Skeletal muscle cell (primary cell): ENCODE measurements at places on chromosomes 3 and 15.

GRCh38 chr3:72516361-72516760 lies 331.9 kb downstream of the SHQ1 start:
- DNase-seq, result no peak

GRCh38 chr3:123930445-123930844 lies 30.6 kb downstream of the CCDC14 start:
- no peak for DNase-seq

DNA sequence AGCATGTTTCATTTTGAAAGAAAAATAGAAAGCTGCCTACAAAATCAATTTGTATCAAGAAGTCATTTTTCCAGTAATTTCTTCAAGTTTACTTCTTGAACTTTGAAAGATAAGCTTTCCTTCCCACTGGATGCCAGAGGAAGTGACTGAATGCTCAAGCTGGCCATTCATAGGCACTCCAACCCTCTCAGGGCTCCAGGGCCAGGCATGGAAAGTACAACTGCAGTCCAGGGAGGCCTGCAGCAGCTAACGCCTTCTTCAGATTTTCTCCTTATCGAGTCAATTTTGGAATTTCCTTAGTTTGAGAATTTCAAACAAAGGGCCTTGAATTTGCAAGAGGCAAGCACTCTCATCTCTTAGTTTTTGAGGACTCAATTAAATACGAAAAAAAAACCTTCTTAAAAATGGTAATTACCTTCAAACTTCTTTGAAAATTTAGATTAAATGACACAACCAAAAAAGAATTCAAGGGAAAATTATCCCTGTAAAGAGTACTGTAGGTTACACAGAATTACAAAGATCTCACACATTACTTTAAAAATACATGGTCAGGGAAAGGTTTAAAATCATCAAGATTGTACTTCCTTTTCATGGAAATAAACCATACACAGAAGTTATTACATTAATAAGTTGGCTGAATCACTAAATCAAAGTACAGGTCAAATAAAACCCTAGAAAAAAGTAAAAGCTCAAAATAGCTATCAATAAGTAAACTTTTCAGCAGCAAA lies 2.5 kb downstream of the UBP1 start:
- no peak for DNase-seq

DNA sequence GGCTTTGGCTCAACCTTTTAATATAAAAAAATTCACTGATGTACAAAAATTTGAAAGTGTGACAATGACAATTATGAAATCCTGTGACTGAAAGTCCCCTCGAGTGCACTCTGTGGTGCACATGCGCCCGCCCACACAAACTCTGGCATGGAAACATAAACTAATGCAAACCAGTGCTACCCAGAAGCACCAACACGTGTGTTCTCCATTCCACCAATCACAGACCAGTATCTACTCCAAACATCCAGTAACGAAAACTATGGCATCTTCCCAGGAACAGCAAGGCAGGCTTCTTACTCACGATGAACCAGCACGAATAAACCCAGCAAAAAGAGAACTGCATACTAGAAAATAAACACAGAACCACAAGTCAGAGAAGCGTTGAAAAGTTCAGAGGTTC lies 11.7 kb upstream of the NMB start:
- no peak for DNase-seq

DNA sequence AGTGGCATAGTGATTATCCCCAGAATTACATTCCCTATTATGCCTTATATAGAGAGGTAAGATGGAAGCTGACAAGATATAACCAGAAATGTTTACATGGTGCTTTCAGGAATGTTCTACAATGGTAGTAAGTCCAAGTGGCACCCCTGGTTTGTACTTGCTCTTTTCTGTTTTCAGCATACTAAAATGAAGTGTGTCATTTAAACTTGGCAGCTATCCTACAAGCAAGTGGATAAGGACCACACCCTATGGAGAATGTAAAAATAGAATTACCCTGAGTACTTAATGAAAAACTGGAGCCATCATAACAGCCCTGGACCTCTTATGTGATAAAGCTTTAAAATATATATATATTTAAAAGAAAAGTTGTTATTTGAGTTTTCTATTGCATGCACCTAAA lies 1012.7 kb upstream of the CADM2 start:
- no peak for DNase-seq

DNA sequence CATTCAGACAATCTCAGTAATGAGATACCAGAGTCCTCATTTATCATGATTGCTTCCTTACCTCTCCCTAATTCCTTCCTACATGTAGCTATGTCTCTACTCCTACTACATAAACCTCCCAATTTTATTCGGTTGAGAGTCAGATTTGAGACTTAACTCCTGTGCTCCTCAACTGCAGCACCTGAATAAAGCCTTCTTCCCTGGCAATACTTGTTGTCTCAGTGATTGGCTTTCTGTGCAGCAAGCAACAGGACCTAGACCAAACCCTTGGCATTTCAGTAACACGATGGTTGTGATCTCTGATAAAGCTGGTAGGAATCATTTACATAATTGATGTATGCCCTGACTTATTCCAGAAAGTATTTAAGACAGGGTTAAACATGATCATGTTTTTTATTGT lies 106.7 kb upstream of the NANOGP8 start:
- no peak for DNase-seq

DNA sequence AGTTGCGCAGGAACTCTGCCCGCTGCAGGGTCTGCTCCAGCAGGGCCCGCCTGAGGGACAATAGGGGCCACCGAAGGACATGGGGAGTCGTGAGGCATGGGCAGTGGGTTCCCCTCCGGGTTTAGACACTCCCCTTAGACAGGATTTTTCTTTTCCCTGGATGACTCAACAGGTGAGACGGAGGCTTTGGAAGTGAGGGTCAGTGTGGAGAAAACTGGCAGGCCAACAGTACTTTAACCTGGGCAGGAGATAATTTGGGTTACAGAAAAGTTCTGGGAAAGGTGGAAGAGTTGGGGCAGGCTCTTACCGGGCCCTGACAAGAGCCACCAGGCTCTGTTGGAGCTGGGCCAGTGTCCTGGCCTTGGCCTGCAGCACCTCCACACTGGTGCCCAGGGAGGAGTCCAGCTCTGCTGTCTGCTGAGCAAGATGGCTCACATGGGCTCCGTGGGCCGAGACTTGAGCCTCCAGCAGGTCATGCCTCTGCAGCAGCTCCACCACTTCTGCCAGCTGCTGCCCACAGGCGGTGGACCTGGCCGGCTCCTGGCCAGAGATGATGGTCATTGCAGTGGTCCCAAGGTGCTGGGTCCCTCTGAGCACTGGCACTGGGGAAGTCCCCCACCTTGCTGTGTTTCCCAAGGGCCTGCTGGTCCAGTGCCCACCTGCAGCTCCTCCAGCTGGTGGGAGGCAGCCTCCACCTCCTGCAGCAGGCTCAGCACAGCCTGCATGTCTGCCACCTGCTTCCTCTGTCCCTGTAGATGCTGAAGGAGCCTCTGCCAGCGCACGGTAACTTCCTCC lies 11.0 kb downstream of the SPTBN5 start:
- DNase-seq, result no peak

GRCh38 chr3:175777495-175777894 lies 918.4 kb downstream of the NAALADL2 start:
- no peak for DNase-seq

GRCh38 chr15:42313463-42313862 lies 40.2 kb upstream of the TMEM87A start:
- no peak for DNase-seq

GRCh38 chr15:60720493-60721256 lies 241.7 kb upstream of the ICE2 start:
- DNase-seq, result no peak

- DNase-seq, result no peak
These were observed 574 bp downstream of the SLC38A3 start for GRCh38 chr3:50205413-50206276.

DNA sequence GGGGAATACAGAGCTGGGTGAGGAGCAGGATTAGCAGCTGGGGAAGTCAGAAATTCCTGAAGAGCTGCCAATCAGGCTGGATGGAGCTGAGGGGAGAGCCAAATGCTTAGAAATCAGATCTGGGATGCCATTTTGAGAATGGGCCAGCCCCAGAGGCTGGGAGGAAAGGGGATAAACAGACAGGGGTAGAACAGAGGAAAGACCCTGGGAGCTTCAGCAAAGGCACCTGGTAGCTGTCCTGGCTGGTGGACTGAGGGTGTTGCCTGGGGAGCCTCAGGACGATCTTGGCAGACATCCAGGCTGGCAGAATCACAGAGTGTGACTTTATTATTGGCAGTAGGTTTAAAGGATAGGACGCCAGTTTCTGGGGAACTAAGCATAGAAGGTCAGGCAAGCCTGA lies 97.8 kb downstream of the SQOR start:
- DNase-seq, result no peak

DNA sequence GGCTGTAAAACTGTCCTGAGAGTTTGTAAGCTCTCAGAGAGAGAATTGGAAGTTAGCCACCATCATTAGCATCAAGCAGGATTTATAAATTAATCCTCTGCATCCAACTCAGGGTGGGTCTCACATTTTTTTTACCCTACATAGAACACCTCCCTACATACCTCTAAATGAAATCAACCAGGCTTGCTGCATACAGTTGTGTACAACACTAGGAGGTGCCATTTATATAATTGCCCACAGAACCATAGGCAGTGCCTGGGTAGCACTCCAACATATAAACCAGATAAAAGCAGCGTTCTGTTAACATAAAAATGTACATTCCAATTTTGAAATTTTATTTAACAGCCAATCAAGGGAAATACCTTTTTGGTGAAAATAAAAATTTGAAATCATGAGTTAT lies 48.2 kb upstream of the SELENOK start:
- DNase-seq, result no peak

DNA sequence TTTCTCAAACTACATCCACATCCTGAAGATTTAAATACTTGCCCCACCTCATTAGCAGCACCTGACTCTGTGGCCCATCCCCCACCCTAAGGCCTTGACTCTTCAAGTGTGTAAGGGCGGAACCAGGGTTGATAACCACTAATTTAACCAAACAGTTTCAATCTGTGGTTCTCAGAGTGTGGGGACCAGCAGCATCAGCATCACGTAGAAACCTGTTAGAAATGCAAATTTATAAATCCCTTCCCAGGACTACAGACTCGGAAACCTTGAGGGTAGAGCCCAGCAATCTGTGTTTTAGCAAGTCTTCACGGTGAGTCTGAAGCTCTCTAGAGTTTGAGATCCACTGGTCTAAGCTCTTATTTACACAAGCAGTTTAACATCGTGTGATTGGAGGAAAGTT lies 12.4 kb downstream of the GNB4 start:
- DNase-seq, result no peak

DNA sequence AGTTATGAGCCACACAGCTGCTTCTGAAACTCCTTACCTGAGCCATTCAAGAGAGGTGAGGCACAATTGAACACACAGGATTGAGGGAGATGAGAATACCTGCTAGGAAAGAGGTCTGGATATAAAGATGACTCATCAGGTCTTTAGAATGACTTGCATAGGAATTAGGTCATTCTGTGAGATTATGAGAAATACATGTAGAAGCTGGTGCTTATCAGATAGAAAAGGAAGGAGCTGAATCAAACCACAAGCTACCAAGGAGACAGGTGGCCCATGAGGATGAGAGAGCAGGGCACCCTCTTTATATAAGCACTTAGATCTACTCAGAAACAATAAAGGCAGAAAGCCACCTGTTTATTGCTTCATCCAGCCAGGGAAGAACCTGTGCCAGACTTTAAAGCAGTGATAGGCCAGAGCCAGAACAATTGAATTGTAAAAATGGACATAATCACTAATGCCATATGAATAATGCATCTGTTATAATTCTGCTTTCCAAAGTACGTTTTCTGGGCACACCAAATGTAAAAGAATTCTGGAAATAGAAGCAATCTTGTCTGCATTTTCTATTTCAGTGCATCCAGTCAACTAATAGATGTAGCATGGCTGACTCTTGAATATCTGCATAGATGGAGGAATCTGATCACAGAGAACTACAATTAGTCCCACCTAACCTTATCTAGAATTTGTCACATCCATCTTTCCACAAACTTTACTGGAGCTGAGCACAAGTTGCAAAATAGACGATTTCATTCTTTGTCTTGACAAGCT lies 74.9 kb downstream of the PIK3R4 start:
- no peak for DNase-seq

DNA sequence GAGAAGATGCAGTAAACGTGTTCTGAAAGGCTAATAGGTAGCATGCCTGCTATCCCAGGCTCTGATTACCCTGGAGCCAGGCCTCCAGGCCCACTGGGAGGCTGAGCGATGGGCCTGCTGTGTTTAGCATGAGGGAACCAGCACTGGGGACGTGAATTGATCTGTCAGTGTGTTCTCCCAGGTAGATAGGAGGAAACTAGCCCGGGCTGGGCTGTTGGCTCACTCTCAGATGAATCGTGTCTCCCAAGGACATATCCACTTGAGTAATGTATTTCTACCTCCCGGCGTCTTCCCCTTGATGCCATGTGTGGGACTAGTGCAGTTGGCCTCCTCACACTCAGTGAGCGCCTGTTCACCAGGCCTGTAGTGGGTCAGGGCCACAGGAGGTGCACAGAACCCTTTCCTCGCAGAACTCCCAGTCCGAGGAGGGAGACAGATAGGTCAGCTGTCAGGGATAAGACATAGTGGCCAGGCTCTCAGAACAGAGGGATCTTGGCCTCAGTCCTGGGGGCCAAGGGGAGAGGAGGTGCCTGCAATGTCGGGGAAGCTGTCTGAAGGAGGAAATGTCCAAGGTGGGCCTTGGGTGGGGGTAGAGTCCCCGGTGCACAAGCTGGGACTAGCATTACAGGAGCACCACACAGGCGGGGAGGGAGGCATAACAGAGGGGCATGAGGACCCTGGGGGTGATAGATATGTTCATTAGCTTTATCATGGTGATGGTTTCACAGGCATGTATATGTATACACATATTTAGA lies 111.7 kb downstream of the DNAJB8 start:
- DNase-seq, result no peak

DNA sequence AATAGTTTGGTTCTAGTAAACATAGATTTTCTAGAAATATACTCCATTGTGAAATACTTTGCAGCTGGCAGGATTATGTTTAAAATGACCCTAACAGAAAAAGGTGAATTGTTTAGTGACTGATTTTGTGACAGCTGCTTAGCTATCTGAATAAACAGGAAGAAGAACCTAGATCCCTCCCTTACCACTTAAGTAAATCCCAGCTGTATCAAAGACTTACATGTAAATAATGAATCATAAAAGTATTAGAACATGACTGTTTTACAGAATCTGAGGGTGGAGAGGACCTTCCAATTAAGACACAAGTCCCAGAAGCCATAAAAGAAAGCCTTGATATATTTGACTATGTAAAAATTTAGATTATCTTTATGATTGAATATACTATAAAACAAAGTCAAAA lies 15.9 kb downstream of the SLC49A4 start:
- no peak for DNase-seq

DNA sequence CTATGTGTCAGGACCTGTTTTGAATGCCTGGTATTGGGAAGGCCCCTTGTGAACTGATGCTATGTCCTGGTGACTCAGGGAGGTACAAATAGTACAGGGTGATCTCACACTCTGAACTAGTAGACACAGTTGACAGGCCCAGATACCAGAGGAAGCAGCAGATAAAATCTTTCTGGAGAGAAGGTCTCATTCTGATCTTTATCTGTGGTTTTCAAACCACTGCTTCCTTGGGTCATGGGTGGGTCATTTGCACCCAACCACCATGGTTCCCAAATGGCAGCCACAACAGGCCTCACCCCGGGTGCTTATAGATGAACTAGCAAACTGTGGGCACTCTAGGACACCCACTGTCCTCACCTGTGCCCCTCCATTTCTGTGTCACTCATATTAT lies 43.4 kb downstream of the PXYLP1 start:
- peak; percentile 41 for DNase-seq
